A549 treated with RU486 at 1 μM for 4 hours (cell line): ENCODE measurements at places on chromosomes 7 and 10. TPM values are rescaled to one million over a fixed set of nuclear protein-coding genes. Genes with fewer than 3 reads are reported as not detected.

TYW1B gene
- total RNA-seq, result 2.5 to 3.2 TPM (median 2.9 TPM) in 5 replicates

ARHGAP22 gene
- 2.8 to 5.1 TPM (median 3.9 TPM) in 5 replicates for total RNA-seq

OR2A1 gene
- not detected in 5 replicates for total RNA-seq

SPDYE16 gene
- not detected in 5 replicates for total RNA-seq

FGF8 gene
- 0.22 TPM in 1 of 5 replicates, not detected in the others for total RNA-seq

SPDYE2 gene
- total RNA-seq, result not detected in 5 replicates

FFAR4 gene
- total RNA-seq, result 0.14 to 0.44 TPM (median 0.25 TPM) in 5 replicates

ADCK2 gene
- total RNA-seq, result 16.0 to 20.3 TPM (median 16.8 TPM) in 5 replicates

NOS3 gene
- 0.15 to 0.55 TPM (median 0.49 TPM) in 5 replicates for total RNA-seq

PSMG3 gene
- 82.9 to 114 TPM (median 108 TPM) in 5 replicates for total RNA-seq

OR6B1 gene
- total RNA-seq, result not detected in 5 replicates

NEUROD6 gene
- total RNA-seq, result not detected in 5 replicates

BZW2 gene
- 89.5 to 105 TPM (median 94.5 TPM) in 5 replicates for total RNA-seq

AMZ1 gene
- 0.01 to 0.05 TPM in 2 of 5 replicates, not detected in the others for total RNA-seq

IL6 gene
- total RNA-seq, result 2.0 to 4.6 TPM (median 2.9 TPM) in 5 replicates

ABCC2 gene
- 147 to 182 TPM (median 154 TPM) in 5 replicates for total RNA-seq

OLAH gene
- 0.05 TPM in 1 of 5 replicates, not detected in the others for total RNA-seq

GNAT3 gene
- not detected in 5 replicates for total RNA-seq

TMEM26 gene
- total RNA-seq, result 0.03 to 0.26 TPM (median 0.12 TPM) in 4 of 5 replicates, not detected in the other

DPYSL4 gene
- total RNA-seq, result 13.4 to 19.1 TPM (median 16.4 TPM) in 5 replicates

RAB11FIP2 gene
- 3.1 to 15.5 TPM (median 9.2 TPM) in 5 replicates for total RNA-seq

ACADSB gene
- 6.0 to 8.4 TPM (median 6.8 TPM) in 5 replicates for total RNA-seq

SYCE1 gene
- not detected in 5 replicates for total RNA-seq

ADCYAP1R1 gene
- total RNA-seq, result 0.05 to 0.12 TPM (median 0.08 TPM) in 3 of 5 replicates, not detected in the others

GIMAP4 gene
- total RNA-seq, result not detected in 5 replicates

ZC3HAV1L gene
- total RNA-seq, result 3.3 to 8.4 TPM (median 6.8 TPM) in 5 replicates

SLC26A3 gene
- total RNA-seq, result not detected in 5 replicates

AKR1E2 gene
- total RNA-seq, result 5.9 to 7.5 TPM (median 6.3 TPM) in 5 replicates

TMEM130 gene
- 0.30 to 0.54 TPM (median 0.39 TPM) in 5 replicates for total RNA-seq

SLC26A5 gene
- total RNA-seq, result not detected in 5 replicates

VENTX gene
- not detected in 5 replicates for total RNA-seq

MRC1 gene
- 0.01 to 0.08 TPM (median 0.05 TPM) in 4 of 5 replicates, not detected in the other for total RNA-seq

WEE2 gene
- total RNA-seq, result not detected in 5 replicates

SFTPD gene
- total RNA-seq, result 0.20 to 0.29 TPM (median 0.21 TPM) in 5 replicates

MSMB gene
- total RNA-seq, result not detected in 5 replicates

ANXA8L1 gene
- 91.0 to 120 TPM (median 95.5 TPM) in 5 replicates for total RNA-seq

BAZ1B gene
- total RNA-seq, result 52.1 to 66.9 TPM (median 61.1 TPM) in 5 replicates

HMX2 gene
- 0.10 to 0.22 TPM (median 0.15 TPM) in 3 of 5 replicates, not detected in the others for total RNA-seq

RPA3 gene
- 85.5 to 100 TPM (median 94.7 TPM) in 5 replicates for total RNA-seq

PCLO gene
- total RNA-seq, result 0.82 to 1.5 TPM (median 1.2 TPM) in 5 replicates

SFTPA1 gene
- not detected in 5 replicates for total RNA-seq

PRPS1L1 gene
- not detected in 5 replicates for total RNA-seq

POU6F2 gene
- not detected in 5 replicates for total RNA-seq

TUBB8 gene
- 0.18 TPM in 1 of 5 replicates, not detected in the others for total RNA-seq

FKBP6 gene
- not detected in 5 replicates for total RNA-seq

BRAF gene
- 4.9 to 6.5 TPM (median 5.9 TPM) in 5 replicates for total RNA-seq

LANCL2 gene
- 12.4 to 16.5 TPM (median 14.3 TPM) in 5 replicates for total RNA-seq

AGR3 gene
- not detected in 5 replicates for total RNA-seq

ARHGEF35 gene
- total RNA-seq, result 0.22 to 0.59 TPM (median 0.26 TPM) in 5 replicates

KLLN gene
- total RNA-seq, result 0.39 to 0.54 TPM (median 0.47 TPM) in 5 replicates

HNRNPF gene
- total RNA-seq, result 290 to 342 TPM (median 327 TPM) in 5 replicates

ADRB1 gene
- 0.37 to 1.1 TPM (median 0.85 TPM) in 5 replicates for total RNA-seq

COL26A1 gene
- total RNA-seq, result 0.21 to 0.52 TPM (median 0.49 TPM) in 5 replicates

CCDC172 gene
- total RNA-seq, result not detected in 5 replicates

DENND2A gene
- total RNA-seq, result 0.22 to 0.45 TPM (median 0.32 TPM) in 5 replicates

AKR1B1 gene
- 2,275 to 3,027 TPM (median 2,754 TPM) in 5 replicates for total RNA-seq

TEX36 gene
- not detected in 5 replicates for total RNA-seq

ICA1 gene
- total RNA-seq, result 0.85 to 1.7 TPM (median 1.2 TPM) in 5 replicates
